ENCODE measurements at places on chromosomes 4 and X.
A peak's percentile ranks its signal among the peaks of the same experiment; 100 is the strongest.

- DNase-seq = no peak
Observed at GRCh38 chrX:130170752-130171445, 863 bp upstream of the RAB33A start.

- no peak for DNase-seq
Observed at GRCh38 chr4:183876268-183876934, 28.7 kb upstream of the STOX2 start.

DNA sequence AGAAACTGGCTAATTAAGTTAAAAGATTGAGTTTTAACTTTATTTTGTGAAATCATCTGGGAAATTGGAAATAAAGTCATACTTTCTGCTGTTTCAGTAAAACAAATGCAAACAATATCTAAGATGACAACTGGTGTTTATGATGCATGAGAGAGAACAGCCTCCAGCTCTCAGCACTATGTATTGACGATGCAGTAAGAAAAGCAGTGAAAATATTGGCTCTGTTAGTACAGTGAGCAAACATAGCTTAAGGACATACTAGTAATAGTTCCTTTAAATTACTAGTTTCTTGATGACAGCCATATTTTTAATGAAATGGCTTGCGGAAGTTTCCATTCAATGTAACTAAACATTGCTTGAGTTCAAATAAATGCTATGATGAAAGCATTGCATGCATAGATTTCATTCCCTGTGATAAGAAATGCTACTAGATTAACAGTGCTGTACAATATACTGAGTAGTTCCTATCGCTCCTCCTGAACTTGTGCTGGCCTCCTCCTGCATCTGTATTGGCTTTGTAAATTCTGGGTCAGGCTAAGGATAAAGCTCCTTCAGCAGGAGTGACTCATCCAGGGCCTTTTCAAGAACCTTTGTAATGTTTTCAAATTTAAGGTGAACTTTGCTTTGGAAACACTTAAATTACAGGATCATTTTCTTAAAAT is 11.6 kb downstream of the ARHGAP24 start:
- no peak for DNase-seq

DNA sequence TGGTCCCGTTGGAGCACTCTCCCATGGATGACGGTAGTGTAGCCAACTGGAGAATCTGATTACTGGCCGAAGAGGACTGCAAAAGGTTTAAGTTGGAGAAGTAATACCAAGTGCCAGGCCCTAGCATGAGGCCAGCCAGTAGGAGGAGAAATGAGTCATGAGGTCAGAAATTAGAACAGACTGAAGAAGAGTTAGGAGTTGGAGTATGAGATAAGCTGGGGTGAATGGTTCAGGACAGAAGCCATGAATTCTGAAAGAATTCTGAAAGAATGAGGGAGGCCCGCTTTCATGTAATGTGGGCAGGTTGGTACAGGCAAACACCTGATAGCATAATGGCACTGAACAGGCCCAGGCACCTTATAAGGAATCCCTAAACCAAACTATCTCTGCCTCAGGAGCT is 18.4 kb upstream of the STK26 start:
- DNase-seq = no peak

- no peak for DNase-seq
Observed at GRCh38 chr4:185623444-185624258, 88.3 kb upstream of the PDLIM3 start.

DNA sequence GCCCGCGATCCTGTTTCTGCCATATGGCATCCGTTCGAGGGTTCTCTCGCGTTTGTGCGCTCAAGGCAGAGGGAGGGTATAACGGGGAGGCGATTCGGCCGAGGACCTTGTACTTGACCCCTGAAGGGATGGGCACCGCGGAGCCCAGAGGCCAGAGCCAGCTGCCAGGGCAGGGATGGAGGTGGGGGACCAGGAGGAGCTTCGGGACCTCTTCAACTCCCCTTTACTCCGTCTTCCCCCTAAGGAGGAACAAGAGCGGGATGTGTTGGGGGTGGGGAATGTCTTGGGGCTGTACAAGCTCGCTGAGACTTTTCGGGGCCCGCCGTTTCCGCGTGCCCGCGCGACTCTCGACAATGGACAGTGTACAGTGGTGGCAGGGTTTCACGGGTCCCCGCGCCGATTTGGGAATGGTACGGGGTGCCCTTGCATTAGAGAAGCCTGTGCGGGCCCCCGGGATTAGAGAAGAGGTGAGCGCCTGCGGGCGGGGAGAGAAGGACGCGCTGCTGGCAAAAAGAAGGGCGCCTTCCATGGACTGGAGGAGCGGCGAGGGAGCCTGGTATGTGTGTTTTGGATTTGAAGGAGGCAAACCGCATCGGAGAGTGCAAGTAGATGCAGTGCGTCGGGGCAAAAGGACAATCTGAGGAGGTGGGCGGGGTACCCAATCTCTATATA is 760 bp downstream of the UGT8 start:
- DNase-seq = no peak

GRCh38 chrX:106780264-106780663 is 22.2 kb upstream of the TBC1D8B start:
- DNase-seq = no peak

DNA sequence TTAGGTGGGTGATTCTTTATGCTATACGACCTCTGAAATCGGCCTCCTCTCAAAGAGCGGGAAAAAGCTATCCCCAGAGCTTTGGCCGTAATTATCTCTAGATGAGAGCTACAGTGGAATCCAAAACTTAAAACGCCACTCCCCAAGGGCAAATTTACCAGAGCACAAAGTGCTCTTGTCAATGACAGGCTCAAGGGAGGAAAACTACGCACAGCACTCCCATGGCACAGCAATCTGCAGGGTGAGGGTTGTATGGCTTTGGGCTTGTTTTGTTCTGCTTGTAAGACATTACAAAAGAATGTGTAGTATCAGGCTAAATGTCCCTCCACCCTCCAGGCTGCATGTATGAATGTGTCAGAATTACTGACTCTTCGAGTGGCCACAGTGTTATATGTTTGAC is 44.0 kb downstream of the ARHGEF6 start:
- no peak for DNase-seq

DNA sequence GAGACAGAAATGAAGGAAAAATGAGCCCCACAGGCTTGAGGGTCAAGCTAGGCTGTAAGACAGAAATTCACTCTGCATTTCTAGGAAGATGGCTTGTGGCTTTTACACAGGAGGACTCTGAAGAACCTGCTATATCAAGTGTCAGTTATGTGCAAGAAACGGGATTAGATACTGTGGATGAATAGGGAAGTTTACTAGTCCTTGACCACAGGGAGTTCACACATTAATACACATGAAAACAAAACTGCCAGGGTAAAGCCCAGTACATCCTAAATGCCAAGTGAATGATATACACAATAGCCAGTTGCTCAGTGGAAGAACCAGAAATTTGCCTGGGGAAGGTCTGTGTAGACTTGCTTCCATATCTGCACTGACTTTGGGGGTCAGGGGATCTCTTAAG is 53.5 kb downstream of the TMEM131L start:
- DNase-seq = no peak

- no peak for DNase-seq
Observed at GRCh38 chr4:129747756-129748155, 651.8 kb downstream of the C4orf33 start.

DNA sequence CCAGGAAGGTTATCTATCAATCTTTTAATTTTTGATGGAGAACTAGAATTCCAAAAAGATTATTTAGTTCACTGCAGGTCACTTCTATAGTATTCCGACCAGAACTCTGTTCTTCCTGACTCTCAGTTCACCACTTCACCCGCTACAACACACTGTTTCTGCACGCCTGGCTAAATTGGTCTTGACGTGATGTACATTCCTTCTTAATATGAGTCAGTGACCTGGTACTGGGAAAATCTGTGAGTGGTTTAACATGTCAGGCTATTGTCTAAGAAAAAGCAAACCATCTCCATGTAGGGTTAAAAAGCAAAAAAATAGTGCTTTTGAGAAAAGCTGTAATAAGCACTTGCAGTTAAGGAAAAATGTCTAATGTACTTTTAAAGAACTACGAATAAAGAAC is 120.4 kb downstream of the NDST3 start:
- no peak for DNase-seq

GRCh38 chrX:50450324-50450723 is 20.3 kb downstream of the DGKK start:
- DNase-seq = no peak

GRCh38 chr4:149062997-149063396 is 620.8 kb upstream of the NR3C2 start:
- no peak for DNase-seq

GRCh38 chr4:42474406-42474805 is 77.1 kb downstream of the SHISA3 start:
- no peak for DNase-seq

- DNase-seq = no peak
Observed at GRCh38 chrX:88612870-88613329, 134.1 kb upstream of the CPXCR1 start.

GRCh38 chr4:30553706-30554105 is 166.5 kb upstream of the PCDH7 start:
- no peak for DNase-seq

GRCh38 chrX:110665223-110666002 is 130.2 kb downstream of the CHRDL1 start:
- DNase-seq = no peak

DNA sequence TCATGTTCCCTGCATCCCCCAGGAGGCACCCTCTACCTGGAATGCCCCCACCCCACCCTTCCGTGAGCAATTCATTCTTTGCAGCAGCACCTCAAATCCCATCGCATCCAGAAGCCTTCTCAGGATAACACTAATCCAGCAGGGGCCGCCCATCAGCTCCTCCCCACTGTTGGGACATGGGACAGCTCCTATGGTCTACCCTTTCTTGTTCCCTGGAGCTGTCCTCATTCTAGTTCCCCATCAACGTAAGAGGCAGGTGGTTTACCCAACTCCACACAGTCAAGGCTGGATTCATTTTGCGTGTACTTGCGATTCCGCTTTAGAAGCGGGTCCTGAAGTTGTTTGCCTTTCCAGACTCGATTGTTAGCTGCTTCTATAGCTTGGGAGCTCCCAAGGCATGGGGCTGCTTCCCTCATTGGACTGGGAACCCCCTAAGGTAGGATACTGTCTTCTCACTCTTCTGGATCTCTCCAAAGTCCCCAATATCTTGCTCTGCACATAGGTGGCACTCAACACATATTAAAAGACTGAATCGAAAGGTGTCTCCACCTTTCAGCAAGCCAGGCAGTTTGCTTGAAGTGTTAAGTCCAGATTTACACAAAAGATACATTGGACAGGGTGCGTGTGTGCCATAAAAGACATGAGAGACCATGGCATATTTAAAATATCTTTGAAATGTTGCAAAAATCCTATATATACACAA is 942 bp upstream of the APLN start:
- DNase-seq = no peak

GRCh38 chrX:318068-318738 is 393 bp downstream of the GTPBP6 start:
- peak; percentile 86 for DNase-seq

DNA sequence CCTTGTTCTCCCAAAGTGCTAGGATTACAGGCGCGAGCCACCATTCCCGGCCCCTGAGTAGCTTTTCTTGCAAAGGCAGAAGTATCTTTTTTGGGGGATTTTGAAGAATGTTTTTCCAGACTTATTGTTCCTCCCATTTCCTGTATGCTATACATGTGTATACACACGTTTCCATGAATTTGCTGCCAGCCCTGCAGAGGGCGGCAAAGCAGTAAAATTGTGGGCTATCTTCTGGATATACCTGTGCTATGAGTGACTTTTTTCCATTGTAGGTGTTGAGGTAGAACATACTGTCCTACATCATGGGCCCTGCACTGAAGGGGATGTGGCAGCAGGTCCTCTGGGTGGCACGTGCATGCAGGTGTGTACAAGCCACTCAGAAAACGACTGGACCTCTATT is 16.9 kb upstream of the MED28 start:
- no peak for DNase-seq

- DNase-seq = no peak
Observed at GRCh38 chrX:40100537-40101429, 3.0 kb upstream of the BCOR start.

- DNase-seq = no peak
Observed at GRCh38 chrX:68428431-68428830, 4.9 kb downstream of the OPHN1 start.

DNA sequence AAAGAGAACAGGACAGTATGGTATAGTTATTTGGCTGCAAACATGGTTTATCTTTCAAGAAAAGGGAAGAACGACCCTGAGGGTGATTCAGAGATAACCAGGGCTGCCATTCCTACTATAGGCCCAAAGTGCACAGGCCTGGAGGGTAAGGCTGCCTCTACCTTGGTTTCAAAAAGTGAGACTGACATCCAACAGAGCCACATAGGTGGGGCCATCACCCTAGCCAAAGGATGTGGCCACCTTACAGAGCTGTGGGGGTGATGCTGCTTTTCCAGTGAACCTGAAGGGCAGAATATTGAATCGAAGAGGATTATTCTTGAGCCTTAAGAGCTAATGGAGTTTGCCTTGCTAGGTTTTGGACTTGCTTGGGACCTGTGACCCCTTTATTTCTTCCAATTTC is 15.7 kb downstream of the SH2D1A start:
- no peak for DNase-seq

GRCh38 chr4:5370286-5370685 is 319.0 kb downstream of the STK32B start:
- no peak for DNase-seq

DNA sequence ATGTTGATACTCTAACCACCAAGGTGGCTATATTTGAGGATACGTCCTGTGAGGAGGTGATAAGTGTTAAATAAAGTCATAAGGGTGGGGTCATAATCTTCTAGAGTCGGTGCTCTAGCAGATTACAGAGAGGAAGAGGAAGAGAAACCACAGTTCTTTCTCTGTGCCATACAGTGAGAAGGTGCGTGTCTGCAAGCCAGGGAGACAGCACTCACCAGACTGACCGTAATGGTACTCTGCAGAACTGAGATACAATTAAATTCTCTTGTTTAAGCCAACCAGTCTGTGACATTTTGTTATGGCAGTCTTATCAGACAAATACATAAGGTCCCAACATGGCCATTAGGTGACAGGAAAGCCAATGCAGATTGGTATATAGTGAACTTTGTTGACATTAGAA is 480.9 kb upstream of the IGFBP7 start:
- DNase-seq = no peak

DNA sequence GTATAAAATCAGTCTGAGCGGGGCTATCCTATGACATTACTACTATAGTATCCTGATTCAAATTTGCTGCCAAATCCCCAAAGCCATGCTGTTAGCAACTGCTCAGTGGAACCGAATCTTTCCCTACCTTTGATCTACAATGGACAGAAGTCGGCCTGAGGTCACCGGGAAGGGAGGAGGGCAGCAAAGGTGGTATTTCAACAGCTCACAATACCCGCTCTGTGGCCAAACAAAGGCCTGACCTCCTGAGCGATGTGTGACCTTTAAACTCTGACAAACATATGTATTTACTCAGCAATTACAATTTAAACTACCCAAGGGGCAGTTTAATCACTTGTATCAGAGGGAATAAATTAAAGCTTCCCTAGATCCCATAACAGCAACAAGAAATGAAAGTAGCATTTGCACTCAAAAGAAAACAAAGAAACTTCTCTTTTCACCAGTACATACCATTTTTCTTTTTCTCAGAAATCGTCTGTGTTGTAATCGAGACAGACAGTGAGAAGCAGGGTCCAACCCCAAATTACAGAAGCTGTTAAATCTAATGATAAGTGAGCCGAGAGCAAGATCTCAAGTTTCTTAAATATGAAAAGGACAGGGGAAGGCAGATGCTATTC is 11.6 kb upstream of the TMEM128 start:
- no peak for DNase-seq
